ENCODE measurements at places on chromosomes 3 and 15.

DNA sequence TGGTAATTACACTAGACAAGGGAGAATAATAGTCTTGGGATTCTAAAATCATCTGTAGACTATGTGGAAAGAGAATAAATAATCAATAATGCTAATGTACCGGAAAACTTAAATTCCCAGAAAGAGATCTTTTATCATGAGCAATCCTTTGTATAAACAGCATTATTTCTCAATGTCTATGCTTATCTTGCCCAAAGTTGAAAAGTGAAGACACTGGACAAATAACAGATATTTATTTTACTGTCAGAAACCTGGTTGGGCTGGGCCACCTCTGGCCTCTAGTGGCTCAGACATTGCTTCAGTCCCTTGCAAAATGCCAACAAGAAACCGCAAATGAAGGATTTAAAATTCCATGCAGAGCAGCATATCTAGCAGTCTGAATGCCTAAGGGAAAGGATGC lies 409.9 kb downstream of the FHIT start:
- DNase-seq = no peak

DNA sequence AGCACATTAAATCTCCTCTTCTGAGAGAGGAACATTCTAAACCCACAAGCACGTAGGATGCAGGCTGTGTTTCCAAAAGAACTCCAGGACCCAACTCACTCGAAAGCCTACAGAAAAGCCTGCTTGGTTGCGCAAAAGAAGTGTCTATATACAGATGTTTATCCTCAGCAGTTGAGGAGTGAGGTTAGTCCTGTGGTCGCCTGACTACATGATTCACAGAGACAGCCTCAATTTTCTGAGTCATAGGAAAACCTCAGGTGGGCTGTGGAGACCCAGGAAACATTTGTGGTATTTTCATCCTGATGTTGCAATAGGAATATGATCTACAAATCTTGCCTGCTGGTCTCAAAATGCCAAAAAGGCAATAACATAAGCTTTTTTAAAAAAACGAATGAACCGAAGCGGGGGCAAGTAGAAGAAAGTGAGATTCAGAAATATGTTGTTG lies 183.8 kb upstream of the THRB start:
- peak; percentile 6 for DNase-seq

- no peak for DNase-seq
These were observed 76.0 kb upstream of the DCBLD2 start for GRCh38 chr3:98977520-98977919.

DNA sequence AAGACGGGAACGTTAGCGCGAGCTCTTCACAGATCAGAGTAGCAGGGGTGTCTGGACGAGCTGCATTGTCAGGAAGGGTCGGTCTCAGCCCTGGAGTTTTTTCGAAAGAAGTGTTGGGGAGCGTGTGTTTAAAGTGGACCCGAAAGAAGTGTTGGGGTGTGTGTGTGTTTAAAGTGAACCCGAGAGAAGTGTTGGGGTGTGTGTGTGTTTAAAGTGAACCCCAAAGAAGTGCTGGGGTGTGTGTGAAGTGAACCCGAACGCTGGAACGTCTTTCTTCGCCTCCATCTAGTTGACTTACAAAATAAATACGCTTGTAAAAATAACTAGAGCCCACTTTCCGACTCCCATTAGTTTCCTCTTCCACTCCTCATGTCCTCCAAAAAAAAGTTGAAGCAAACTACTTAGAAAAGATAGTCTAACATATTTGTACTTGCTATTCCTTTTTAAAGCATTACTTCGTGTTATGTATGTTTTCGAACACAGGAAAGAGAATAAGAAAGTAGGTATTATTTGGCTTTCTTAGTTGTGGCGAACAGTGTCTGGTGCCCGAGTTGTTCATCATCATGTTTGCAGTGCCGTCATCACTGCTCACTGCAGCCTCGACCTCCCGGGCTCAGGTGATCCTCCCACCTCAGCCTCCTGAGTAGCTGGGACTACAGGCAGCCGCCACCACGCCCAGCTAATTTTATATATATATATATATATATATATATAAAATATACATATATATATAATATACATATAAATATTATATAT lies 1.0 kb downstream of the LRCH3 start:
- DNase-seq = no peak

GRCh38 chr15:80492874-80493273 lies 88.7 kb downstream of the ARNT2 start:
- no peak for DNase-seq

GRCh38 chr3:191721390-191721861 lies 260.5 kb downstream of the PYDC2 start:
- DNase-seq = no peak

GRCh38 chr3:119643528-119643927 lies 16.9 kb downstream of the POPDC2 start:
- DNase-seq = no peak

DNA sequence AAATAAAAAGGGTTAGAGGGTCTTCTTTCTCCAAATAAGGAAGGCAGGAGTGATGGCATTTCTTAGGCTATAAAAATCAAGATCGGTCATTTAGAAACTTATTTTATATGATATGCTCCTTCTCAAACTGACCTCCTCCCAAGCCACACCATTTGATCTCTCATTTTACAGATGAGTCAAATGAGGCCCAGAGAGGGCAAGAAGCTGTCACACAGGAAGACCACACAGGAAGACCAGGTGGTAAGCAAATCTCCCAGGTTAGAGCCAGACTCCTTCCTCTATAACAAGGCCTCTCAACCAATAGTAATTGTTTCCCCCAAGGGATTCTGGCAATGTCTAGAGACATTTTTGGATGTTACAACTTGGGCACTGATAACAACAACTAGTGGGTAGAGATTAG lies 13.8 kb downstream of the TLE3 start:
- no peak for DNase-seq

DNA sequence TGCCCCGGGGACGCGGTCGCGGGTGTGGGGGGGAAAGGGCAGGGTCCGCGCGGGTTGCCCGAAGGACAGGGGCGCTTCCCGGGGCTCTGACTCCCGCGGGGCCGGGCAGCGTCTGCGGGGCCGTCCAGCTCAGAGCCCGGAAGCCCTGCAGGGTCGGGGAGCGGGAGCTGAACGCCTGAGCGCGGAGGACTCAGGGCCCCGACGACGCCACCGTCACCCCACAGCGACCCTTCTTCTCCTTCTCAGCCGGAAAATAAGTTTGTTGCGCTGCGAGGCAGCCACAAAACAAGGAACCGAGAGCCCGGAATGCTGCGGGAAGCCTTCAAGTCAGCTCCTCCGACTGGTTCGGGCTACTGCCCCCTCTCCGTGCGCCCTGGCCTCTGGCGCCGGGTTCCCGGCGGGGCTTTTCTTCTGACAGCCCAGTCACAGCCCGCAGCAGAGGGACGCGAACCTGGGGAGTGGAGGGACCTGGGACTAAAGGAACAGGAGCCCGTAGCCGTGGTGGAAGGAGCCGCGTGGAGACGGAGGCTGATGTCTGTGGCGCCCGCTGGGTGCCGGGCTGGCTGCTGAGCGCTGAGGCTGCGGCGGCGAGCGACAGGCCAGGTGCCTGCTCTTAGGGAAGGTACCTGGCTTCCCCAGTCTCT lies 484 bp downstream of the CNTN4 start:
- no peak for DNase-seq

GRCh38 chr15:49415638-49416037 lies 7.4 kb upstream of the FGF7 start:
- no peak for DNase-seq

GRCh38 chr15:69463182-69463756 lies 10.7 kb downstream of the RPLP1 start:
- DNase-seq = no peak

GRCh38 chr3:43539321-43539720 lies 82.5 kb downstream of the ANO10 start:
- no peak for DNase-seq

- DNase-seq = peak; percentile 64
These were observed 32.1 kb downstream of the PTH1R start for GRCh38 chr3:46909535-46910161.

DNA sequence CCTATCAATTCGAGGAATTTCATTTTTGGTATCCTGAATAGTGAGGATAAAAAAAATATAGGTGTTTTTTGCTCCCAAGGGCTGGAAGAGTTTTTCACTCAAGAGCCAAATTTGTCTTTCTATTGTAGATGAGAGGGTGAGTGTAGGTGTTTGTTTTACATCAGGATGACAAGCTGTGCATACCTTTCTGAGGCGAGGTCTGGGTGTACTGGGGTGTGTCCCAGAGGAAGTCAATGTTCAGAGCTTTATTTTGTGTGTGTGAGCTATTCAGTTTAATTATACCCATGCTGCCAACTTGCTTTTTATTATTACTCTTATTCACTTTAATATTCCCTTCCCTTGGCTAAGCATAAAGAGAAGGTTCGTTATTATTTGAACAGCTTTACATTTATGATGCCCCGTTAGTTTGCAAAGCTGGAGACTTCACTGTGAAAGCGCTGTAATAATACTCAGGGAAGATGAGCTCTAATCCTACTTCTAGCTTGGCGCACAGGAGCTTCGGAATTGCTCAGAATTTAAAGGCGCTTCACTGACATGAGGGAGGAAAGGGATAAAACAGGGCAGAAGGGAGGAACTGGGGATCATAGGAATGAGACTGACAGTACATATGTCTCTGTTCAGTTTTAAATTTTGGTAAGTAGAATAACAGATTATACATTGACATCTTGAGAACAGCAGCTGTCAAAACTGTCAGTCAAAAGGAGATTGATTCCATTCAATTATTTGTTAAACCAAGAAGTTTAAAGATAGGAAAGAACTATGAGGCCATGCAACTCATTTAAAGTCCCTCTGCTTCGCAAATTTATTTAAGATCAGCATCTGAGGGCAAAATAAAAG lies 117.7 kb upstream of the TP63 start:
- no peak for DNase-seq

- DNase-seq = no peak
These were observed 47.4 kb upstream of the CRTC3 start for GRCh38 chr15:90482124-90483011.

DNA sequence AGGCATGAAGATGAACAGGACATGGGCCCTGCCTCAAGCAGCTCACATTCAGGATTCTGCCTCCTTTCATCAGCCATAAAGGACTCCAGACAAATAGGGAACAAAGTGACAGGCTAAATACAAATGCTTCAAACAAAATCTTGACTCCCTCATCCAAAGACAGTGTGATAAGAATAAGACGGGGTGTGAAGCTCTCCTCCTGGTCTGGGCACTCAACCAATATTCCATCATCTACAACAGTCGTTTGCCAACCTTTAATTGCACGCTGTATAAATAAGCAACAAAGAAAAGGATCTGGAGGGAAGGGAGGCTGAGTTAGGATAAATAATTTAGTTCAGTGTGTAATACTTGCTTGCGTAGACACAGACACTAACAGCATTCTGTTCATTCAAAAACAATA lies 5.4 kb downstream of the CCDC54 start:
- DNase-seq = no peak

GRCh38 chr15:27473845-27474244 lies 502.9 kb downstream of the GABRG3 start:
- DNase-seq = no peak

GRCh38 chr15:42836251-42836650 lies 84.3 kb downstream of the TTBK2 start:
- DNase-seq = no peak

DNA sequence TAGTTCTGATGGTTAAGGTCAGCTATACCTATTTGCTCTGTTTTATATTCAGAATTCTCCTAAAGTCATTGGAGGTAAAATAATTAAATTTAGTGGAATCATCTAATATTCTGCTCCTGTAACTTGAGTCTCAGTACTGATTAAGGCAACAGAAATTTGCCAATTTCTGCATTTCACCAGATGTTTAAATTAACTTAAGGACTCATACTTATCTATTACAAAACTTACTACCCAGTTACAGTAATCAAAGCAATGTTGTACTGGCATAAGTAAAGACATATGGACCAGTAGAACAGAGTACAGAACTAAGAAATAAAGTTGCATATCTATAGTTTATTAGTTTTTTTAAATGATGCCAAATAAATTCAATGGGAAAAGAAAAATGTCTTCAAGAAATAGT lies 1043.8 kb downstream of the OTOL1 start:
- DNase-seq = no peak

GRCh38 chr15:55683376-55683775 lies 59.6 kb downstream of the PRTG start:
- no peak for DNase-seq

DNA sequence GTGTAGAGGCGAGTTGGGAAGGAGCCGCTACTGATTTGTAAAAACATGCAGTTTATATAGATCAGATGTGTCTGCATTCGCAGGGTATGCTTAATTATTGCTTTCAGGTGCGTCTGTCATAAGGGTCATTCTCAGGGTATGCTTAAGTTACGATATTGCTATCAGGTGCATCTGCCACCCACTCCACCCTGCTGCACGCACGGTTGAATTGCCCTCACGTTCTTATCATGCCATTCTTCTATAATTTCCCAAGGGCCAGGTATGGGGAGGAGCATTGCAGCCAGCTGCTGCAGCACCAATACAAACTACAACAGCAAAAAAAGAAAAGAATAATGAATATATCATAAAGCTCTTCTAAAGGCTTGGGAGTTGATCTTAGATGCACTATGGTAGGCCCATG lies 230.0 kb downstream of the KBTBD8 start:
- DNase-seq = no peak

GRCh38 chr15:89908226-89908625 lies 4.5 kb downstream of the ARPIN start:
- DNase-seq = no peak

GRCh38 chr15:93087825-93088199 lies 1.2 kb downstream of the RGMA start:
- DNase-seq = peak; percentile 39

- DNase-seq = no peak
These were observed 271.3 kb downstream of the TJP1 start for GRCh38 chr15:29550834-29551465.

DNA sequence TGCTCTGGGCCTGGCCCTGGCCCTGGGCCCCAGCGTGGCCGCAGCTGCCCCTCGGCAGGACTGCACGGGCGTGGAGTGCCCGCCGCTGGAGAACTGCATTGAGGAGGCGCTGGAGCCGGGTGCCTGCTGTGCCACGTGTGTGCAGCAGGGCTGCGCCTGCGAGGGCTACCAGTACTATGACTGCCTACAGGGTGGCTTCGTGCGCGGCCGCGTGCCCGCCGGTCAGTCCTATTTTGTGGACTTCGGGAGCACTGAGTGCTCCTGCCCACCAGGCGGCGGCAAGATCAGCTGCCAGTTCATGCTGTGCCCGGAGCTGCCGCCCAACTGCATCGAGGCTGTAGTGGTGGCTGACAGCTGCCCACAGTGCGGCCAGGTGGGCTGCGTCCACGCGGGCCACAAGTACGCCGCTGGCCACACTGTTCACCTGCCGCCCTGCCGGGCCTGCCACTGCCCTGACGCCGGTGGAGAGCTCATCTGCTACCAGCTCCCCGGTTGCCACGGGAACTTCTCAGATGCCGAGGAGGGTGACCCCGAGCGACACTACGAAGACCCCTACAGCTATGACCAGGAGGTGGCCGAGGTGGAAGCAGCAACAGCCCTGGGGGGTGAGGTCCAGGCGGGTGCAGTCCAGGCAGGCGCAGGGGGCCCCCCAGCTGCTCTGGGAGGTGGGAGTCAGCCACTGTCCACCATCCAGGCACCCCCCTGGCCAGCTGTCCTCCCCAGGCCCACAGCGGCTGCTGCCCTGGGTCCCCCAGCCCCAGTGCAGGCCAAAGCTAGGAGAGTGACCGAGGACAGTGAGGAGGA lies 21.7 kb downstream of the FBLN2 start:
- DNase-seq = no peak

Data from stimulated activated CD8-positive, alpha-beta memory T cell treated with anti-CD3 and anti-CD28 coated beads, Interleukin-7, amount 100 ng/mL, for 48 hours (primary cell).